Peyer's patch (tissue), 4 donors: ENCODE measurements at places on chromosomes 4 and X. TPM values are rescaled to one million over a fixed set of nuclear protein-coding genes. Genes with fewer than 3 reads are reported as not detected.

GRCh38 chrX:118261151-118261550 lies 84.8 kb upstream of the WDR44 start:
- H3K27ac ChIP-seq = no peak overlapping the region
- no peaks in the 10 kb centered on the region for H3K27me3 ChIP-seq
- H3K36me3 ChIP-seq = no peaks in the 10 kb centered on the region
- H3K4me1 ChIP-seq = no peaks in the 10 kb centered on the region
- no peak for DNase-seq

DNA sequence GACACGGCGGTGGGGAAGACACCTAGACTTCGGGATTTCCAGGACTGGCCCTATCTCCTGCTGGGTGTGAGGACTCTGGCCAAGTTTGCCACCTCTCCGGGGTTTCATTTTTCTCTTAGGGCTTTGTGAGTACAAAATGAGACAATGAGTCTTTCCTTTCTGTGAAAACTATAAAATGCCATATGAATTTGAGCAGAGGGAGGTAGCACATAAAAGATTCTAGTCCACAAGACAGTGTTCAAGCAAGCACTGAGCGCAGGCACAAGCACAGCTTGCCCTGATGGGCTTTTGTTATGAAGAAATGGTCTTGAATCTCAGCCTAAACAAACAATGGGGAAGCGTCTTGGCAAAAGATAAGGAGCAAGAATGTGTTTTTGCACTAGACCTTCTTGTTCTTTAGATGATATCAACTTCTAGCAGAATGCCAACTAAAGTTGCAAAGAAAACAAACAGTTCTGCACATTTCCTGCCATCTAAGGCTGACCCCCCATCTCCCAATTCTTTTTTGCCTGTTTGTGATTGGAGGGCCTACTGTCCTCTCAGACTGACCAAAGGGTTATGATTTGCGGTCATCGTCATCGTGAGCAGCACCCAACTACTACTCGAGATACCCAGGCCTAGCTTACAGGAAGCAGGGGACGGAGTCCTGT lies 73.0 kb upstream of the ZNF518B start:
- H3K27me3 ChIP-seq = no peaks in the 10 kb centered on the region
- no peak for DNase-seq

DNA sequence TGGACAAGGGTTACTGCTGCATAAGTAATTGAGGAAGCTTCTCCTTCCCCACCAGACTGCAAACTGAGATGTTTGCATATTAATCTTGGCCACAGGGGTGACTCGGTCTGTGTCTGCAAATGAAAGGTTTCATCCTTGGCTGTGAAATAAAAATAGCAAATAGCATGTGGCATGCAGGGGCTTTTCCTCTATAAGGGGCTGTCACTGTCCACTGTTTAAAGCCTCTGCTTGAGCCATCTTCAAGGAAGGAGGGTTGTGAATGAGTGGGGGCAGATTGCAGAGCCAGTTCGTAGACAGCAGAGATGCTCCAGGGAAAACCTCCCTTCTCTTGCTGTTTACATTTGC lies 33.3 kb downstream of the TMSB4X start:
- H3K36me3 ChIP-seq = no peaks in the 10 kb centered on the region

GRCh38 chrX:36856849-36857248 lies 151.3 kb upstream of the FAM47C start:
- no peak overlapping the region for H3K4me3 ChIP-seq
- no peak overlapping the region for H3K27ac ChIP-seq
- no peak for DNase-seq

The QDPR gene
- 17.0 TPM for total RNA-seq

- no peak overlapping the region for H3K27ac ChIP-seq
- no peaks in the 10 kb centered on the region for H3K4me1 ChIP-seq
Measured at GRCh38 chr4:10197952-10198351, 81.4 kb upstream of the WDR1 start.

DNA sequence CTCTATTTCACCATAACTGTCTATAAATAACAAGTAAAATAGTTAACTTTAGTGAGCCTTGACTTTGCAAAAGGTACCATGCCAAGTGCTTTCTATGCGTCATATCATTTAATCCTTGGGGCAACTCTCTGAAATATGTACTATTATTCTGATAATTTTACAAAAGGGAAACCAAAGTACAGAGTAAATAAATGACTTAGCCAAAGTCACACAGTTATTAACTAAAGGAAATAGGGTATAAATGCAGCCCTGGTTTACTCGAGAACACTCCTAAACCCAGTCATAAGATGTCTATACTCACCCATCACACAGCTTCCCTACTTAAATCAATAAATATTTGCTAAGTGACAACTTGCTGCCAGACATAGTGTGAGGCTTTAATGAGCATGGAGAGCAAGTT lies 14.4 kb downstream of the KCTD8 start:
- DNase-seq = no peak
- no peaks in the 10 kb centered on the region for H3K27me3 ChIP-seq
- H3K27ac ChIP-seq = no peak overlapping the region
- H3K4me3 ChIP-seq = no peak overlapping the region
- no peaks in the 10 kb centered on the region for H3K4me1 ChIP-seq
